ENCODE measurements at places on chromosomes 6 and 20. TPM values are rescaled to one million over a fixed set of nuclear protein-coding genes. Genes with fewer than 3 reads are reported as not detected.

GRCh38 chr6:81735756-81736380, 16.6 kb downstream of the TENT5A start:
- ATAC-seq: no peak

- ATAC-seq: peak; percentile 63
Observed at GRCh38 chr6:161242779-161243693, 30.8 kb downstream of the AGPAT4 start.

The FAM135A gene
- 32.4 TPM for total RNA-seq

- ATAC-seq: peak; percentile 34
Observed at GRCh38 chr6:818196-818595, 125.3 kb upstream of the EXOC2 start.

GRCh38 chr20:7855545-7855944, 84.7 kb downstream of the HAO1 start:
- ATAC-seq: no peak

The CLDN20 gene
- not detected for total RNA-seq

- no peak for ATAC-seq
Observed at GRCh38 chr6:128494440-128494839, 26.0 kb downstream of the PTPRK start.

GRCh38 chr6:134132494-134133141, 80.2 kb upstream of the SLC2A12 start:
- ATAC-seq: no peak

The TBXT gene
- total RNA-seq: not detected

DNA sequence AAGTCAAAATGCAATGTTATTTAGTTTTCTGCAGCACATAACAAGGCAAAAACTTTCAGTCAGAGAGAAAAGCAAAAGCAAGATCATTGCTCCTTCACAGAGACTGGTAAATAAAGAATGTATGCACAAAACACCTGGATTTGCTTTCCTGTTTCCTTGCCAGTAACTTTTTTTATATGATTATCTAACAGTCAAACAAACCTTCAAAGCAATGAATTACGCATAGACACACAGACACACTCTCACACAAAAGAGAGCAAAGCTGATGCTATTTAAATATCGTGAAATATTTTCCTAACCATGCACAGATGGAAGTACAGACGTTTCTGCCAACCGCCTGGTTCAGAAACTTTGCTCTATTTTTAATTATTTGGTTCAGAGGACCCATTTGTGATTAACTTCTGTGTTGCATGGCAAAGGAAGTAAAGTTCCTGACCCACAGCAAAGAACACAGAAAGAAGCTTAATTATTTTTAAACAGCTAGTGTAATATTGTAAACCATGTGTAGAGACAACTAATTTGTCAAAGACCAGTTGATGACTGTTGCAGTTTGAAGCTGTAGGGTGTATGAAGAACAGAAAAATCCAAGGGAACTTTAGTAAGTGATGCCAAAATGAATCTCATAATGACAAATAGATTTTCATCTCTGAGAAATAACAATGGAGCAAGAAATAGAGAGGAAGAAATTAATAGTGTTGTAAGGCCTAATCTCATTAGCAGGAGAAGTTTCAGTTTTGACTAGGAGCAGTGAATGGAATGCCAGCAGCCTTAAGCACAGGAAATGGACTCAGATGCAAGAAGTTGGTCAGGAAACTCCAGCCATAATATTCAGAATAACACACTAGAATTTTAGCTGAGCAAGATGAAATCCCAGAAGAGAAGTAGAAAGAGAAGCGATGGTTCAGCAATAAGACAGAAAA, 24.1 kb downstream of the ATXN1 start:
- ATAC-seq: no peak

The NMBR gene
- not detected for total RNA-seq

GRCh38 chr20:56458206-56458821, 10.1 kb upstream of the RTF2 start:
- ATAC-seq: no peak

DNA sequence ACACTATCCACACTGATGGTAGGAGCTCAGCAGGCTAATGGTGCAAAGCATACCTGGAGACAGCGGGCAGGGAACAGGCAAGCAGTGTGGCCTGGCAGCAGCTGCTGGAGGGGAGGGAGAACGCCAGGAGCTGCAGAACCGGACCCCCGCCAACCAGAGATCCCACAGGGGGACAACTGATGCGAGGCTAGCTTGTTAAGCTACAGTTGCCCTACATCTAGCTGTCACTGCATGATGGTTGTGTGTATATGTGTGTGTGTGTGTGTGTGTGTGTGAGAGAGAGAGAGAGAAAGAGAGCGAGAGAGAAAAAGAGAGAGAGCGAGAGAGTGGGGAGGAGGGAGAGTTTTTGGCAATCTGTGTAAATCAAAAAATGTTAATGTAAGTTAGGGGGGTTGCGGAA, 69.7 kb upstream of the NHSL1 start:
- no peak for ATAC-seq

DNA sequence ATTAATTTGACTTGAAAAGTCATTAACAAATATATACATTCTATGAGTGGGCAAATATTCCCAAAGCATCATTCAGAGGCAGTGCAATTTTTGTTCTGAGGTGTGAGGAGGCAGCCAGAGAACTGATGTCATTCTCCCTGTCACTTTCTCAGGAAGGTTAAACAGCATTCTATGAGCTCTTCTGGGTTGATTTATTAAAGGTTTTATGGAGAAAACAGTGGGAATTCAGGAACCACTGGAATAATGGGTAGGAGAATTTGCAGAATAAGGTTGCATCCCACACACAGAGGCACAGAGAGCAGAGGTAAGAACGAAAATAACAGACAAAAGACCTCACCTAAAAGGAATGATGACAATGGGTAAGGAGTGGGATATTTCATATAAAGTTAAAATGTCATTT, 860.6 kb downstream of the TFAP2A start:
- no peak for ATAC-seq

DNA sequence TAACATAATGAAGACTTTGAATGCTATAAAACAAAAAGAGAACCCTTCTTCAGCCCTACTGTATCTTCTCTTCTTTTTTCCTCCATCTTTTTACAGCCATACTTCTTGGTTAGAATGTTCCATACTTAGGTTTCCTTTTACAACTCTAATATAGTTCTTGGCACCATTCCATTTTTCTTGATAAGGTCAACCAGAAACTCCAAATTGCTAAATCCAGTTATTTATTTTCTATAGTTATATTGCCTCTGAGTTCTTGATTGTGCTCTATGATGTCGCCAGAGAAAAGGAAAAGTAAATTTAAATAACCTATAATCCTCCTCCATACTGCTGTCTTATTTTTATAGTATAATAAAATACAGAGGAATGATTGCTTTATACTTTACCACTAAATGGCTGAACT, 26.7 kb upstream of the COL10A1 start:
- no peak for ATAC-seq
